Fibroblast of upper back skin (primary cell): ENCODE measurements at places on chromosomes 1 and 21.

DNA sequence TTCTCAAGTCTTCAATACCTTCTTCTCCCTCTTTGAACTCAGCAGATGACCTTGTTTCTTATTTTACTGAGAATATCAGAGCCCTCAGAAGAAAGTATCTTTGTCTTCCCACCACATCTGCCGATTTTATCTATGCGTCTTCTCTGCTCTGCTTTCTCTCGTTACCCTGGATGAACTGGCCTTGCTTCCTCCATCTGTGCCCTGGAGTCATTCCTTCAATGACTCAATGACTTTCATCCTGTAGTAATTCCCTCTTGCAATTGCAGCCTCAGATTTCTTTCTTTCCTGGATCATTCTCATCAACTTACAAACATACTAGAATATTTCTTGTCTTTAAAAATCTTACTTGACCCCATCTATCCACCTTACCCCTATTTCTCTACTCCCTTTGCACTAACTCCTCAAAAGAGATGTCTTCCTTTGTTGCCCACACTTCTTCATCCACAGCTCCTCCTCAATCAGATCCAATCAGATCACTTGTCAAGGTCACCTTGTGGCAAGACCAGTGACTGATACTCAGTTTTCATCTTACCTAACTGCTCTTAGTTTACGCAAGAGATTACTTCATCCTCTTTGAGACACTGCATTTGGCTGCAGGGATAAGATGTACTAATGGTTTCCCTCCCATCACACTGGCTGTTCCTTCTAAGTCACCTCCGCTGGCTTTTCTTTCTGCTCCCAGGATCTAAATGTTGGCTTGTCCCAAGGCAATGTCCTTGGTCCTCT is 8.2 kb upstream of the TGFBR3 start:
- DNase-seq: no peak

- DNase-seq: peak; percentile 70
Observed at GRCh38 chr1:93552741-93553455, 105.0 kb downstream of the FNBP1L start.

DNA sequence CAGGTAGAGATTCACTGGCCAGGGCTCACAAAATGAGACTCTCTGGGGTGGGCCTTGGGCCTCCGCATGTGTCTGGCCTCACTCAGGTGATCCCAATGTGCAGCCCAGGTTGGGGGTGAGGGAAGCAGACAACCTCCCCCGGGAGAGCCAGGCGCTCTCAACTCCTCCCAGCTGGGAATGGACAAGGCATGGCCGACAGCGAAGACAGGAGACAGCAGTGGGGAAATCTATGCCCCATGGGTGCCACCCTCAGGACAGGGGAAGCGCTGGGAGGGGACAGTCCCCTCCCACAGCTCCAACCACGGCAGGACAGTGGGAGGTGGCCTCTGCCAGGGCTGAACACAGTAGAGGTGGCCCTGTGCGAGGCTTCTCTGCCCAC is 47.7 kb downstream of the PRDM15 start:
- DNase-seq: no peak

- DNase-seq: no peak
Observed at GRCh38 chr1:20657024-20657423, 4.1 kb downstream of the DDOST start.

- peak; percentile 56 for DNase-seq
Observed at GRCh38 chr1:78497201-78497600, 6.4 kb downstream of the PTGFR start.

DNA sequence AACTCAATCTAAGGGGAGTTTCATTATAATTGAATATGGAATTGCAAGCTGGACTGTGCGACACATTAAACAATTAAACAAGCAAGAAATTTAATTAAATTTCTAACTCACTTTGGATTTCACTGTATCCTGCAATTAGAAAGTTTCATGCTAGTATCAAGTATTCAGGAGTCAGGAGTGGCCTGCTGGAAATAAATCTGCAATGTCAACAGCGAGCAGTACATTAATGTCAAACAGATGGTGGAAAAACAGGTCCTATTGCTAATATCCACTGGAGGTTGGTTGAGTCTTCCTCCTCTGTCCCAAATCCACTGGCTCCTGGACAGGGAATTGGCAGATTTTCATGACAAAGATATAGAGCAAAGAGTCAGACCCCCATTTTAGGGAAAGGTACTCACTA is 237.1 kb downstream of the VAV3 start:
- peak; percentile 23 for DNase-seq

GRCh38 chr1:50812346-50812745 is 147.7 kb downstream of the FAF1 start:
- DNase-seq: no peak

GRCh38 chr1:229900220-229900619 is 166.8 kb upstream of the GALNT2 start:
- no peak for DNase-seq

DNA sequence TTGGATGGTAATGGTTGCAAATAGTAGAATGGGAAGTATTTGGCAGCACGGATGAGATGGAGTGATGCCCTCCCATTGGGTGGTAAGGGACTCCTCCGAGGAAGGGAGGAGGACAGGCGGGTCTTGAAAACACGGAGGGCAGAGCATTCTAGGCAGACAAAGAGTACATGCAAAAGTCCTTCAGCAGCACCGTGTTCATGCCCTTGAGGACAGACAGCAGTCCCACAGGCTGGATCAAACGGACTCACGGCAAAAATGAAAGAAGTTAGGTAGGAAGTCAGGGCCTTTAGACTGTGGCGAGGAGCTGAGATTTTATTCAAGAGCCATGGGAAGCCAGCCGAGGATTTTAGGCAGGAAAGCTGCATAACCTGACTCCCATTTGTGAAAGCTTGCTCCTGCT is 253.9 kb downstream of the RHOU start:
- no peak for DNase-seq

GRCh38 chr1:181310560-181310959 is 172.8 kb upstream of the CACNA1E start:
- DNase-seq: no peak

GRCh38 chr1:113369040-113369439 is 21.3 kb upstream of the MAGI3 start:
- no peak for DNase-seq

GRCh38 chr1:35860696-35861095 is 22.3 kb upstream of the AGO1 start:
- no peak for DNase-seq

DNA sequence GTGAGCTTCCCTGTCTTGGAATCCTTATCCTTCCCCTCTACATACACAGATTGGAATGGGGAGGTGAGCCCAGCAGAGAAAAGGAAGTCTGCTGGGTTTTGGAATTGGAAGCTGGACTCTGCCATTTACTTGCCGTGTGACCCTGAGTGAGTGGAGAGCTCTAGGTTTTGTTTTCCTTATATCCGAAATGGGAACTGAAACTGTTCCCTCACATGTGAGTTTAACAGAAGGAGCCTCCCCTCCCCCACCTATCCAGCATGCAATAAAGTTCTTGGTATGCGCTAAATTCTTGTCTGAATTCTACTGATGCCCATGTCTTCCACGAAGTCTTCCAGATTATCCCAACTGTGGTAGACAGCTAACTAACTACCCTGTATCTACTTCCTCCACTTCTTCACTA is 58.7 kb downstream of the NENF start:
- DNase-seq: no peak

DNA sequence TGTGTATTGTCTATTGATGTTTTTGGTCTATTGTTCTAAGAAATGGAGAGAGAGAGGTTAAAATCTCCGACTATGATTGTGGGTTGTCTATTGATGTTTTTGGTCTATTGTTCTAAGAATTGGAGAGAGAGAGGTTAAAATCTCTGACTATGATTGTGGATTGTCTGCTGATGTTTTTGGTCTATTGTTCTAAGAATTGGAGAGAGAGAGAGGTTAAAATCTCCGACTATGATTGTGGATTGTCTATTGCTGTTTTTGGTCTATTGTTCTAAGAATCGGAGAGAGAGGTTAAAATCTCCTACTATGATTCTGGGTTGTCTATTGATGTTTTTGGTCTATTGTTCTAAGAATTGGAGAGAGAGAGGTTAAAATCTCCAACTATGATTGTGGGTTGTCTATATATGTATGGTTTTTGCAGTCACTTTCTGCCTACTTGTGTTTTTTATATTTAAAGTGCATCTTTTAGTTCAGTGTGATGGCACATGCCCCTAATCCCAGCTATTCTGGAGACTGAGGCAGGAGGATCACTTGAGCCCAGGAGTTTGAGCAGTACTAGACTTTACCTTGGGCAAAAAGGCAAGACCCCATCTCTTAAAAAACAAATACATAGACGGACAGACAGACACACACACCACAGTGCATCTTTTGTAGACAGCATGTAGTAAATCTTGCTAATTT is 16.2 kb downstream of the C1orf159 start:
- no peak for DNase-seq

DNA sequence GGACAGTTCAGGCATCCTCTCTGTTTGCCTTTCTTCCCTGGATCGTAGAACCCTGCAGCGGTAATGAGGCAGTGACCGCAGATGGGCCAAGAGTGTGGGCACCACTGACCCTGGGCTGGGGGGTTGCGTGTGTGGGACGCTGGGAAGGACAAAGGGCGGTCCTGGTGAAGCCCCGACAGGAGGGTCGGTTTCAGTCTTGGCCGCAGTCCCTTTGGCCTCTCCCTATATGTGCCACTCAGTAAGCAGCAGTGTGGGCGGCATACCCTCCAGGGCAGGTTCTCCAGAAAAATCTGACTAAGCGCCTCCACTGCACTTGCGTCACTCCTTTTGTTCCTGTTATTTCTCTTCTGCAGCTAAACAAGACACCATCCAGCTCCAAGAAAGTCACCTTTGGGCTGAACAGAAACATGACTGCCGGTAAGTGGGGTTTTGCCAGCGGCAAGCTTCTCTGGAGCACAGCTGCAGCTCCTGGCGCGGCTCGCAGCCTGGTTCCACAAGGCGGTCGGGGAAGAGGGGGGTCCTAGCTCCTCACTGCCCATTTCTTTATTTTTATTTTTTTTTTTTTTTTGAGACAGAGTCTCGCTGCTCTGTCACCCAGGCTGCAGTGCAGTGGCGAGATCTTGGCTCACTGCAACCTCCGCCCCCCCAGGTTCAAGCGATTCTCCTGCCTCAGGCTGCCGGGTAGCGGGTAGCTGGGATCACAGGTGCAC is 27.7 kb upstream of the PDXK start:
- DNase-seq: no peak

- no peak for DNase-seq
Observed at GRCh38 chr1:40266786-40267535, 8.9 kb downstream of the ZMPSTE24 start.

DNA sequence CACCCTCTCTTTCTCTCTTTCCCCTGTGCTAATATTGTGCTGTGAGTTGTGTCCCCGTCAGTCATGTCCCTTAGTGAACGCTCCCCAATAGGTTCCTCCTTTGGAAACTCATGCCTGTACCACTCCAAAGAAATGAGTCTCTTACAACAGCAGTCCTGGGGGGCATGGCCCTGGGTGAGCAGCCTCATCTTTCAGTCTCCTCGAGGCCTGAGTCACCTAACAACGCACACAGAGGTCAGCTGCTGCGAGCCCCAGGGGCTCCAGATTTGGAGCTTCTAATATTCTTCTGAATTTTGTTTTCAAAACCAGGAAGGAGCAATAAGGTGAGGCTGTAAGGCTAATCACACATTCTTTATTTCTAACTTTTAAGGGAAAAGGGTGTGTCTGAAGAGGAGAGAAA is 30.5 kb upstream of the ZBTB8A start:
- DNase-seq: no peak

DNA sequence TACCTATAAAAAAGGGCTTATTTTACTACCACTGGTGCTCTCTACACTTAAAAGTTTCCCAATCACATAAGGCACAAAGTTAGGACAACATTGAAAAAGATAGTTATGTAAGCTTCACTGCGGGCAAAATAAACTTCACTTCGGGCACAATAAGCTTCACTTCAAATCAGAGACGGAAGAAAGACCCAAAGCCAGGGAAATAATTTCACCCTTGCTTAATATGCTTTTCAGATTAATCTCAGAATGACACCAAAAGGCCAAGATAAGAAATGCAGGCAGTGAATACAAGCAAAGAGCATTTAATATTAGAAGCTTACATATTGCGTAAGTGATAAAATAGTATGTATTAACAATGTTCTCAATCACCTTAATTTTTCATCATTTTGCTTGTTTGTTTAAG is 444.2 kb downstream of the SETD4 start:
- peak; percentile 74 for DNase-seq

GRCh38 chr1:64073705-64074104 is 129.7 kb upstream of the UBE2U start:
- no peak for DNase-seq

GRCh38 chr1:172976222-172977041 is 74.3 kb downstream of the TNFSF18 start:
- DNase-seq: peak; percentile 43

DNA sequence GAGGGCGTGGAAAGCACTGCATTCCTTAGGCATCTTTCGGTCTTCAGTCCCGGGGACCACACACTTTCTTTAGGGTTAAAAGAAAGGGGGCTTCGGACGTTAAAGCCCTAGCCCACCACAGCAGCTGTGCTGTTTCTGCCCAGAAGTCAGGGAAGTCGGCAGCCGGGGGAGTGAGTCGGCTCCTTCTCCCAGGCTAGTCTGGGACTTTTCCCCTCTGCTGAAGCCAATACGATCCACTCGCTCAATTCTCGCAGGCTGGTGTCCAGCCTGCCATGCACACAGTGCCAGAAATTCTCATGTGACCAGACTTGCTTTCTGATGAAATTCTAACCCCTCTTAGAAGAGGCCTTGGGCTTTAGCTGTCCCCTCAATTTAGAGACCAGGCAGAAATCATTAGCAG is 67.7 kb downstream of the BCAR3 start:
- DNase-seq: peak; percentile 61

DNA sequence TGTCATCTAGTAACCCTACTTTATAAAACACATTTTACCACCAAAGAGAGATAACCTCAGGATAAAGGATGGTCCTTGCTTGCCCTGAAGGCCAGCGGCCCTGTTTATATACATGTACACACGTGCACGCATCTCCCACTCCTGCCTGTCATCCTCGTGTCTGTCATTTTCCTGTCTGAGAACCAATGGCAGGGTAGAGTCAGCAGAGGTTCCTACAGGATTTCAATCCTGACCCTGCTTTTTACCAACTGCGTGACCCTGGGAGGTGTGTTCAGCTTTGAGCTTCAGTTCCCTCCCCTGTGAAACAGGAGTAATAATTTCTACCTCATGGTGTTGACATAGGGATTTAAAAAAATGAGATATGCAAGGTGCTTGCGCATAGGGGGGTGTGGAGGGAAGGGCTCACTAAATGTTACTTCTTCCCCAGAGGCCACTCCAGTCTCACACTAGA is 12.3 kb upstream of the RASSF5 start:
- DNase-seq: no peak

- DNase-seq: peak; percentile 72
Observed at GRCh38 chr1:225919906-225920305, 4.1 kb downstream of the PYCR2 start.

- DNase-seq: no peak
Observed at GRCh38 chr1:160460214-160460642, 59.9 kb downstream of the VANGL2 start.

GRCh38 chr1:185157599-185158412 is 839 bp downstream of the SWT1 start:
- no peak for DNase-seq

GRCh38 chr1:45282351-45282750 is 44.3 kb upstream of the HPDL start:
- no peak for DNase-seq

- DNase-seq: no peak
Observed at GRCh38 chr1:197890936-197891335, 11.5 kb upstream of the C1orf53 start.

- DNase-seq: no peak
Observed at GRCh38 chr1:183164963-183165362, 21.1 kb upstream of the LAMC2 start.
